ENCODE measurements at places on chromosomes 1 and 21.

DNA sequence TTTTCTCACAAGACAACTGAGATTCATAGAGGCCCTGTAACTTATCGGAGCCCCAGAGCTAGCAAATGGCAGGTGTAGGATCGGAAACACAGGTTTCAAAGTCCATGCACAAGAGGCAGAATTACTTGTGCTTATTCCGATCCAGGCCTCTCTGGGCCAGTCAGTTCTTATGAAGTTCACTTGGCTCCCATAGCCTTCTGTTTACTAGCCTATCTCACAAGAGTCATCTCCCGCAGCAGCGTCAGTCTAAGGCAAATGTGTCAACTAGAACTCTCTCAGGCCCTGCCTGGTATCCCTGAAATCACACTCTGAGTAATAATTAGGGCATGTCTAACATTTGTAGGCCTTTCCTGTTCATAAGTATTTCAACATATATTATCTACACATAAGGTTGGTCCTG, 43.3 kb downstream of the PHC2 start:
- no peak for DNase-seq

DNA sequence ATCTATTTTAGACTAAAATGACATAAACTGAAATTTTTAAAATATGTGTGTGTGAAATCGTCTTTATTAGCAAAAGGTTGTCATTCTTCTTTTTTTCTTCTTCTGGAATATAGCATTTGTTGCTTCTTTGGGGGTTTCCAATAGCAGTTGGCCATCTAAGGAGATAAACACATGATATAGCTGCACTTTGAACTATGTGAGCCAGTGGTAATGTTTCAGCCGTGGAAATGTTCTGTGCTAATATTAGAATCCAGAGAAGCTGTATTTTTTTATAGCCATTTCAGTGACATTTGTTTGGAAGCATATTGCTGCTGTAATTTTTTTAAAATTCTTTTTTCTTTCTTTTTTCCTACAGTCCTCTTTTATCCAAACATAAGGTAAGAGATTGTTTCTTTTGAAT, 75.1 kb downstream of the CNST start:
- DNase-seq: no peak

GRCh38 chr1:98260839-98261238, 340.0 kb upstream of the DPYD start:
- DNase-seq: no peak

DNA sequence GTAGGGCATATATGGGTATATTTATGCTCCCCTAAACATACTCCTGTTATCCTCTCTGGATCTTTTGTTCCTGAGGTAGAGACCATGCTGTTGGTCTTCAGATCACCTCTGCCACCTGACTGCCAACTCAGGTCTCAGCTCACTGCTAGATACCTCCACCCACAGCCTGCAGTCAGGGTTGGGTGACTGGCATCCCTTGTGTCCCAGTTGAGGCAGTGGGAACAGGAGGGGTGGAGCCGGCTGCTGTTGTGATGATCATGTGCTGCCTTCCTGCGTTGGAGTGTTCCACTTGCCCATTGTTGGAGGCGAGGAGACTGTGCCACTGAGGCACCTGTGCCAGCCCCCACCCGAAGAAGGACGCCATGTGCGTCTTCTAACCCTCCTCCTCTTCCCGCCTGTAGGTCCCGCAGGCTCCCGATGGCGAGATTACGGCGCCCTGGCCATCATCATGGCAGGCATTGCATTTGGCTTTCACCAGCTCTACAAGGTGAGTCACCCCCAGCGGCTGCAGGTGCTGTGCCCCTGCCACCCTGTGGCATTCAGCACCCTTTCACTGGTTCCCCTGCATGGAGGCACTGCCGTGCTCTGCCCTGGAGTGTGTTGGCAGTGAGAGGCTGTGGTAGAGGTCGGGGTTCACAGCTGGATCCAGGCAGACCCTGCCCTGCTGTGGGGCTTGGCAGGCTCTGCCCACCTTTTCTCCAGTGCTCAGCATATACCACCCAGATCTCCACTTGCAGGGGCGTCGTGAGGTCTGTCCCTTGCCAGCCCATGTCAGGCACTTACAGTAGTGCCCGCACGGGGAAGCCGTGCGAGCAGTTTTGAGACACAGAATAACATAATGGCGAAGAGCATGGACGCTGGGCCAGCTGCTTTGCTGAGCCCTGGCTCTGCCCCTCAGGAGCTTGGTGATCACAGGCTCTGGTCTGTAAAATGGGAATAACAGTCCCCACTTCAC, 143.5 kb downstream of the PEX14 start:
- DNase-seq: no peak

DNA sequence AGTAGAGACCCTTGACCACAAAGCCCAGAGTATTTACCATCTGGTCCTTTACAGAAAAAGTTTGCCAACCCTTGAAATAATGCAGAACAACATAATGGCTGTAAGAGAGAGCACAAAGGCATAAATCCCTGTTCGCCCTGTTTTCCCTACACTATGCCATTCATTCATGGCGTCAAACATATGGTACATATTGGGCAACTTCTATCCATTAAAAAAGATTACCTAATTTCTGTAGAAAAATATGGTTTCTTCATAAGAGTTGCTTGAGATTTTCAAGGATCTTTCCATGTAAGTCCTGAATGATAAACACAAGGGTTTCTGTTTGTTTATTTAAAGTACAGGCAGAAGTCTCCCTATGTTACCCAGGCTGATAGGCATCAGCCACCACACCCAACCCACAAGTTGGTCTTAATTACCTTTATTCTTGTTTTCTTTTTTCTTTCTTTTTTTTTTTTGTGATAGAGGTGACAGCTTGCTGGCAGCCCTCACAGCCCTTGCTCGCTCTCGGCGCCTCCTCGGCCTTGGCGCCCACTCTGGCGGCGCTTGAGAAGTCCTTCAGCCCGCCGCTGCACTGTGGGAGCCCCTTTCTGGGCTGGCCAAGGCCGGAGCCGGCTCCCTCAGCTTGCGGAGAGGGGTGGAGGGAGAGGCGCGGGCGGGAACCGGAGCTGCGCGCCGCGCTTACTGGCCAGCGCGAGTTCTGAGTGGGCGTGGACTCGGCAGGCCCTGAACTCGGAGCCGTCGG, 68.3 kb upstream of the NR5A2 start:
- no peak for DNase-seq

- DNase-seq: no peak
These were observed 144.5 kb downstream of the C1orf21 start for GRCh38 chr1:184531296-184531695.

DNA sequence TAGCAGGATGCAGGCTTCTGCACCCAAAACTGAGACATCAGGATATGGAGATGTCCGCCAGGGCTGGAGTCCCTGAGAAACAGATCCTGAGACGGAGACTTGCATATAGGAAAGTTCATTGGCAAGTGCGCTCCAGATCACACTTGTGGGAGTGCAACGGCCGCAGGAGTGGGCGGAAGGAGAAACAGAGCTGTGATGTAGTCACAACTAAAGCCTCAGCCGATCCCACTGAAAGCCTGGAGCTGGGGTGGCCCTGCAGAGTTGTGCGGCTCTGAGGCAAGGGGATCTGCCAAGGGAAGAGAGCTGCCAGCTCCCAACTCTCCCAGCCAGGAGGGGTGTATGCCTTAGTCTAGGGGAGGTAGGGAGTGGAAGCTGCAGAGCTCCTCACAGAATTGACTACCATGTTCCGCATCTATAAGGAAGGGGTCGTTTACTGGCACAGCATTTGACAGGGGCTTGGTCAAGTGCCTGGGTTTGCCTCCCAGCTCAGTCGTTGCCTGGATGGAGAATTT, 42.1 kb upstream of the PLA2G2C start:
- DNase-seq: no peak

DNA sequence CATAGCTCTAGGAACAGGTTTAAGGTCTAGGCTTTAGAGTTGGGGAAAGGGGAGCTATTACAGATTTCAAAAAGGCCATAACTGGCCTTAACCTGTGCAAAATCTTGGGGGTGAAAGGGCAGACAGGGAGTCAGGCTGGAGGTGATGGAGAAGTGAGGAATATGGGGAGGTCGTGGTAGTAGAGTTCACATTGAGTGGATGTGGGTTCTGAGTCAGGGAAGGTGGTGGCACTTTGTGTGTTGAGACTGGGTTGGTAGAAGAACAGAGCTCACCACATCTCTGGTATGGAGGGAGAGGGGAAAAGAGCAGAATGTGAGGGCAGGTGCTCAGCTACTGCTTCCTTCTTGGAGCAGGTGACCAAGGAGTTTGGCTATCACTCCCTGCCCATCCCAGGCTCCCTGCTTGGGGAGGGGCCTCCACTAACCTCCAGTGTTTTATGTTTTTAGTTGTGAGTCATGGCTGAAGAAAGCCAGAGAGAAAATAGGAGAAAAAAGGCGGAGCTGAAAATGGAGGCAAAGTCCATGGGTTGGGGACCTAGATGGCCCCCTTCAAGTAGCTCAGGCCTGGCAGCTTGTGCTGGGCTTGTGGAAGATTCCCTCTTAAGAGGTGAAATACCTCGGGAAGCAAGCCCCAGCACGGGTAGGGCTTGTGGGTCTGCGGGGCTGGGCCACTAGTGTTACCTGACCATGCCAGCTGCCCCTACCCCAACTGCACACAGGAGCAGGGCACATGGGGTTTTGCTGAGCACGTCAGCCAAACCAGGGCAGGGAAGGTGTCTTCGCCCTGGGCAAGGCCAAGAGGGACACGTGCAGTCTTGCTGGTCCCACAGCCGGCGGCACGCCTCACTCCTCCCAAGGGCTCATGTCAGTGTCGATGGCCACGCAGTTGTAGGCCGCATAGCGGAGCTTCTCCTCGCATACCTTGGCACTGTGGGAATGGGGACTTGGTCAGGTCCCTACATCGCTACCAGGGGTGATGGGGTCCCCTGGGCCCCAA, 8.2 kb downstream of the HECTD3 start:
- DNase-seq: no peak

GRCh38 chr1:32886004-32886827, at the start of gene HPCA:
Gene HPCA (plus strand): TSS chr1:32886491. CDS start chr1:32888899, 2,408 bp downstream.
- peak; percentile 21 for DNase-seq

DNA sequence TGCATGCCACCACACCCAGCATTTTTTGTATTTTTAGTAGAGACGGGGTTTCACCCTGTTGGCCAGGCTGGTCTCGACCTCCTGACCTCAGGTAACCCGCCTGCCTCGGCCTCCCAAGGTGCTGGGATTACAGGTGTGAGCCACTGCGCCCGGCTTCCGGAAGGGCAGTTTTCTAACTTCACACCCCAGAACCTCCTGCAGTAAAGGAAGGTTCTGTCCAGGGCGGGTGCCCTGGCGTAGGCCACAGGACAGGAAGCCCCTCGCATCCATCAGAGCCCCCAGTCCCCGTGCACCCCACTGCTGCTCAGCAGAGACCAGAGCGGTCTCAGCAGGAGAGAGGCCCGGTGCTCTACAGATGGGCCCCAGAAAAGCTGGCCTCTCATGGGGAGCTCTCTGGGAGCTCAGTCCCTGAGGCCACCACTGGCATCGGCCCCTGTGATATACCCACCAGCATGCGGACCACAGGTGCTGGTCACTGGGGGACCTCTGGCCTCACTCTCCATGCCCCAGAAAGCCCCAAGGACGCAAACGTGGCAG, 4.1 kb upstream of the DNMT3L start:
- no peak for DNase-seq

GRCh38 chr1:109897259-109897955, 13.2 kb upstream of the CSF1 start:
- no peak for DNase-seq

GRCh38 chr1:17232759-17233661, 15.9 kb upstream of the PADI3 start:
- DNase-seq: no peak

DNA sequence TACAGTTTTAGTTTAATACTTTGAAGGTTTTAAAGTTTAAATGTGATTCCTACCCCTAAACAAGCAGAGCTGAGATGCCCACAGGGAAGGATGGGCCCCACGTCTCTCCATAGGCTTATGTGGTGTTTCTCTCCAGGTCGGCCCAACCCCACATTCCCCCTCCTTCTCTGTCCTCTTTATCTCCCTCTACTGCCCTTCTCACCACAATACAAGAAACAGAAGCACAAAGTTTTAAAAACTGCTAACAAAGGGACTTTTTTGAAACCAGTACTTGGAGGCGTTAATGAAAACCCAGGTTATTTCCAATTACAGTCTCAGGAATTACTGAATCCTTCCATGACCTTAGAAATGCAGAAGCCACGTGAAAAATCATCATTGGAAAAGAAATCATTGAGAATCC, 324.0 kb downstream of the NTNG1 start:
- no peak for DNase-seq

GRCh38 chr1:170247751-170248521, 102.2 kb downstream of the NTMT2 start:
- DNase-seq: no peak

DNA sequence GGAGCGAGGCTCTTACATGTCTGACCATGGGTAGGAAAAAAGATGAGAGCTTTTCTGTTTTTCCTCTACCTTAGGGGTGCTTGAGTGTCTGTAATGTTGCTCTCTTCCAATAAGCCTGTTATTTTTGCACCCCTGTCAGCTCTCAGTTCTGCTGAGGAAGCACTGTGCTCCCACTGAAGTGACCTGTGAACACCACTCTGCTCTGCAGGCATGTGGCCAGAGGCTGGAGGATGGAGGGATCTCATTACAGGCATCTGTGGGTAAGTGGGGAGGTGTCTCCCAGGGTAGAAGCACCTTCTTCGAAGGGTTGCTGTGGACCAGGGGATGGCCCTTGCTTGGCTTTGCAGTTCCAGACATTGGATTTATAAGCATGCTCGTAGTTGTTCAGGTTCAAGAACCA, 56.8 kb upstream of the RBM15 start:
- DNase-seq: no peak

GRCh38 chr1:26686795-26687194, 9.0 kb upstream of the ARID1A start:
- DNase-seq: no peak

DNA sequence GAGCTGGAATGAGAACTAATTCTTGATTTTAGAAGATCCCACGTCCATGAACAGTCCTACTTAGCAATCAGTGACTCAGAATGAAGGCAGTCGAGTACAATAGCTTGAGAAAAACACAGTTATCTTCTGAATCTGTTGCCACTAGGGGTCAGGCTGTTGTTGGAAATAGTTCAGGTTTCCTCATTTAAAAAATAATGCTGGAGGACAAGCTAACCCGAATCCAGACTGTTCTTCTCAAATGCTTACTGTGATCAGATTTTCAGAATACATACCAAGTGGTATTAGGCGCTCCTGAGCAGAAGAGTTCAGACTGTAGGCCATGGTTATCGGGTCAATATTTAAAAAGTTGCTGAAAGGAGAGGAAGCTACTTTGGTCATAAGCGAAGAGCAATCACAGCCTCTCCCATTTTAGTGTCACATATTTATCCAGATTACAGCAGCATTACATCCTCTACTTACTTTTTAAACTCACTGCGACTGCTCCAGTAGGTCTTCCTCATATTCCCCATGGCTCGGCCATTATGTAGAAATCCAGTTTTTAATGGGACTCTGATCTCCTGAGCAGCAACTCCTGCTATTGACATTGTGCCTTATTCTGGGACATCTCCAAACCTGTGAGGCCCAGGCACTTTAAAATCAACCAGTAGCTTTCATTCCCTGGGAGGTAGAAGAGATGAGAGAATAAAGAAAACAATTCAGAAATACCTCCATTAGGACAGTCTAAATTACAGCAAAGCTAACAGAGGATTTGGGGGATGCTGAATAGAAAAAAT, 10.9 kb downstream of the ERRFI1 start:
- DNase-seq: no peak

- DNase-seq: no peak
These were observed 8.8 kb downstream of the SDC3 start for GRCh38 chr1:30899577-30900389.
